ENCODE measurements at places on chromosomes 4 and X. TPM values are rescaled to one million over a fixed set of nuclear protein-coding genes. Genes with fewer than 3 reads are reported as not detected.

ZXDA gene
- total RNA-seq = 8.3 TPM

P2RY8 gene
- total RNA-seq = not detected

TRAM1L1 gene
- total RNA-seq = 0.36 TPM

CXCL3 gene
- 0.94 TPM for total RNA-seq

CXCL11 gene
- total RNA-seq = 0.66 TPM

HELT gene
- not detected for total RNA-seq

CLGN gene
- 0.09 TPM for total RNA-seq
